ENCODE measurements at places on chromosomes 4 and X.

GRCh38 chrX:147602176-147602696, 309.5 kb upstream of the FMR1 start:
- DNase-seq: no peak

DNA sequence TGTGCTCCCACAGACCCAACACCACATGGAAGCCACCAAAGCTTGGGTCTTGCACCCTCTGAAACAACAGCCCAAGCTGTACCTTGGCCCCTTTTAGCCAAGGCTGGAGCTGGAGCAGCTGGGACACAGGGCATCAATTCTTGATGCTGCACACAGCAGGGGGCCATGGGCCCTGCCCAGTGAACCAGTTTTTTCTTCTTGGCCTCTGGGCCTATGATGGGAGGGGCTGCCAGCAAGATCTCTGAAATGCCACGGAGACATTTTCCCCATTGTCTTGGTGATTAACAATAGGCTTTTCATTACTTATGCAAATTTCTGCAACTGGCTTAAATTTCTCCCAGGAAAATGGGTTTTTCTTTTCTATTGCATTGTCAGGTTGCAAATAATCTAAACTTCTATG, 49.0 kb downstream of the SPANXA2 start:
- no peak for DNase-seq

DNA sequence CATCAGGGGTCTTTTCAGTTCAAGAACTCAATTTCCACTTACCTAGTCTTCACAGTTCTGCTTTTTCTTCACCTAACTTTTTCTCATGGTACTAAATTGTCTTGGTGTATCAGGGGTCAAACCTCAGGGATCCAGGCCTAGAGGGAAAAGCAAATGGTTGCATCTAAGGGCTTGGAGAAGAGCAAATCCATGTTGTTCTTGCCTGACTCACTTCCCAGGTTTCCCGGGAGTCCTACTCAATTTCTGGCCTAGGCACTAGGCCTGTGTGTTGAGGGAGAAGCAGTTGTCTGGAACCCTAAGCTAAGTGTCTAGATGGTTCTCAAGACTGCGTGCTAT, 191.9 kb upstream of the STK26 start:
- DNase-seq: no peak

DNA sequence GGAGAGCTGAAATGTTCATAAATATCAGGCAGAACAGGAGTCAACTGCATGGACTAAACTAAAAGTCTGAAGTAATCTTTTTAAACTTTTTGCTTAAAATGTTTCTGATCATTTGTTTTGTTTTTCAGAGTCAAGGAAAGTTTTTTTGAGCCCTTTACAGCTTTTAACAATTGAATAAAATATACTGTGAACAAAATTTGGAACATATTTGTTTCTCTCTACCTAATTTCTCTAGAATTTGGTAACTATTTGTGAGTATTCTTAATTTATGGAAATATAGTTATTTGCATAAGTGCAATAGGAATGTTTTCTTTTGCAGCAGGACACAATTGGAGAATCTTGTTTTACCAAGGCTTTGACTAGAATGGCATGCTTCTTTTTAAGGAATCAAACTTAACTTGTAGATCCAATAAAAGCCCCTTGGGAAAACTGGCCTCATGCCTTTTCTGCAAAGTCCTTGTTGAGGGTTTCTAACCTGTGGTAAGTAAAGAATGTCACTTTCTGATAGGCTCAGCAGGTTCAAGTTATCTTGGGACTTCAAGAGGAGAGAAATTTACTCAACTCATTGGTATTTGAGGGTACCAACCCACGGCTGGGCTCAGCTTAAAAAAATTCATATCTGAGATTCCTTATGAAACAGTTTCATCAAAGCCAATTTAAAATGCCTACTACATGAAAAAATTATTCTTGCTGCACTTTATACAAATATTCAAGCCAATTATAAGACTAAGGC, 91.5 kb downstream of the UPRT start:
- DNase-seq: no peak

DNA sequence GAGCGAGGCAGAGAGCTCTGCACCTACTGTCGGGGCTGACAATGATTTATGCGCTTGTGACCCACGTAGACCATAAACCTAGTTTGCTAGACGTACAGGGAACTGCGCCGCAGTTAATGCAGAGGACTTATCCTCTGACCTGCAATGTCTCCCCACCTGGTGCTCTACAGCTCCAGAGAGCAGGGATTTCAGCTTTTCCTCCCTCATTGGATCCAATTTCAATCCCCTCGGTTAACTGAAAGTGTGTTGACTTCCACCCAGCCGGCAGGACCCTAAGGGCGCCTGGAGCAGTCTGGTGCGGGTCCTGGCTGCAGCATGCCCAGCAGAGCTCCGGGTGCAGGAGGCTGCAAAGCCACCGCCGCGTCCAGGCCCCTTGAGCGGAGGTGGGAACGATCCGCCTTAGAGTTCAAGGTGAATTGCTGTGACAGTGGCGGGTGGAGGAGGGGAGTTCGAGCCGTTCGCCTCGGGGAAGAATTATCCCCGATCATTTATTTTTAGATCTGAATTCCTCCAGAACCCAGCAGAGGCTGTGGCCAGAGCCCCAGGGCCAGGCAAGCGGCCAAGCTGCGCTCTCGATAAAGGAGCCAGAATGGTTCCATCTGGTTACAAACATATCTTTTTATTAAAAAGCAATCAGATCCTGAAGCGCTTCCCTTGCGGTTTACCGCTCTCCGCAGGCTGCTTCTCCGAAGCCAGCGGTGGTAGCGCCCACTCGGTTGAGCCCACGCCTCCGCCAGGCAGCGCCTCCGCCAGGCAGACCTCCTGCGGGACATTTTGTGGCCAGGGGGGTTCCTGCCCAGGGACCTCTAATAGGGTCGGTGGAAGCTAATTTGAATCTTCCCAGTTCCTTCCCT, 66.0 kb downstream of the FBXO8 start:
- DNase-seq: peak; percentile 78

GRCh38 chr4:183146478-183146877, 47.4 kb downstream of the WWC2 start:
- DNase-seq: no peak

DNA sequence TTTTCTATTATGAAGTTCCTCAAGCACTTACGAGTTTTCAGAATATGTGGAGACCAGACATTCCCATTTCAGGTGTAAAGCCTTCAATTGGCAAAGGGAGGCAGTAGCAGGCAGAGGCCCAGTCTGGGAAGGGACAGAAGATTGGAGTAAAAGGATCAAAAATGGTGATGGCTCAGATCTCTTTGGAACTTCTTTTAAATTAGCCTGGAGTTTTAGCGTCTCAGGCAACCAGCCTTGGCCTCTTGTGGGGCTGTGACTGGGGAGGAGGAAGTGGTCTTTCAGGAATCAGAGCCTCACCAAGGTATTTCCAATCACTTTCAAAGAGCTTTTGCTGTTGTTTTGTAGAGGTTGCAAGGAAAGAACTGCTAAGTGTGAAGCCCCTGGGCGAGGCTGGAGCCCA, 239.1 kb downstream of the FRAS1 start:
- DNase-seq: no peak

GRCh38 chr4:15702941-15703403, at the start of gene BST1:
TSS of gene BST1 (plus strand) at chr4:15703065. CDS start at chr4:15703145, 80 bp downstream.
- peak; percentile 67 for DNase-seq

All from fibroblast of skin of abdomen (primary cell).